Activated naive CD4-positive, alpha-beta T cell treated with anti-CD3 and anti-CD28 coated beads, Interleukin-2, amount 10 ng/mL, durations not matched to agents 7 days and 5 days (primary cell): ENCODE measurements at places on chromosomes 6 and 20.

DNA sequence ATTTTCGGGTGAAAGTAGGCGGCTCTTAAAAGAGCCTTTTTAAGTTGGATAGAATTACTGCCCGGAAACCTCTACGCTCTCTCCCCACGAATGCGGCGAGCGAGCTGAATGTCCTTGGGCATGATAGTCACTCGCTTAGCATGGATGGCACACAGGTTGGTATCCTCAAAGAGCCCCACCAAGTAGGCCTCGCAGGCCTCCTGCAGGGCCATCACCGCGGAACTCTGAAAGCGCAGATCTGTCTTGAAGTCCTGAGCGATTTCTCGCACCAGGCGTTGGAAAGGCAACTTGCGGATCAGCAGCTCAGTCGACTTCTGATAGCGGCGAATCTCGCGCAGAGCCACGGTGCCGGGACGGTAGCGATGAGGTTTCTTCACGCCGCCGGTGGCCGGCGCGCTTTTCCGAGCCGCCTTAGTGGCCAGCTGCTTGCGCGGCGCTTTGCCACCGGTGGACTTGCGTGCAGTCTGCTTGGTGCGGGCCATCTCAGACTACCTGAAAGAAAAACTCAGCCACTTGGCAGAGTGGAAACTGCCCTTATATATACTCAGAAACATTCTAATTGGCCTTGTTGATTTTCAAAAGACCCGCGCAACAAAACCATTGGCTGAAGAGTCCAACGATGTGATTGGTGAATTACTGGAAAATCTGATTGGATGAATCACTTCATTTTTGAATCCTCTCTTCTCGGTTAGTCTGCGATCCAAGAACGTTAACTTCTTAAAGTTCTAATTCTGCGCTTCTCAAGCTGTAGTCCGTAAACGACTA is 93.9 kb upstream of the BTN3A2 start:
- DNase-seq: peak; percentile 86

GRCh38 chr20:325889-326644 is 715 bp downstream of the SOX12 start:
- DNase-seq: peak; percentile 66

DNA sequence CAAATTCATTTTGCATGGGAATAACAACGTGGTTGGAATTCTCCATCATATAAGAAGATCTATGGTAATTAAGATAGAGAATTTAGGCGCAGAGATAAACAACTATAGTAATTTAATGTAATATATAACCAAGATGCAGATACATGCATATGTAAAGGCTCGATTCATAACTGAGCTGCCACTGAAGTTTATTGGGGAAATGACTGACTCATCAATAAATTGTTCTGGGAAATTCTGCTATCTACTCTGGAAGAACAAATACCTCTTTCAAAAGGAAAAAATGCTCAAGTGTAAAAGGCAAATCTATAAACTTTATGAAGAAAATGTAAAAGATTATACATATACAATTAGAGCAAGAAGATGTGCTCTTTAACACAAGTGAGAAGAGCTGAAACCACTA is 596.4 kb downstream of the MMUT start:
- no peak for DNase-seq

DNA sequence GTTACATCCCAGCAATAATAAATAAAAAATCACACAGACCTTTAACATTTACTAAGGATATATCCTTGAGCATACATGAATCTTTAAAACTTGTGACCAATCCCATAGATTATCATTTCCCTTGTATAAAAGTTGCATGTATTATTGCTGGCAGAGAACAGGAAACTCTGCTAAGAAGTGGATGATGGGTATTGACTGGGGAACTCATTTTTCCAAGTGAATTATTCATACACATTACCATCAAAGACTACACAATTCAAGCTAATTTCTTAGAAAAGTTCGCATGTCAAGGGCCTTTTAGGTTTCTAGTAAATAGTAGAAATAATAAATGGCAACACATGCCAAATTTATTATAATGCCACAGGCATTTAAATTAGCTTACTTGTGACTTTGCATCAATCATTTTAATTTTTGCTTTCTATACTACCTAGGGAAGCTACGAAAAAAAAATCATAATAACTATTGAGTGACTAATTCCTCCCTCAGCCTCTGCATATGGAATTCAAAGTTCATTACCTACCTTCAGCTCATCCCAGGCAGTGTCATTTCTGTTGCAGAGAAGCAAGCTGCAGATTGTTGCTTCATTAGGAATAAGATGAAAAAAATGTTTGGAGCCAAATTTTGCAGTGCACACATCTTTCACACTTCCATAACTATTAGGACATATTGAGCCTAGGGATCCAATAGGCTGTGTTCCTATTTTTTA is 25.8 kb downstream of the MKKS start:
- DNase-seq: no peak

- no peak for DNase-seq
Measured at GRCh38 chr6:168284187-168284586, 35.4 kb downstream of the DACT2 start.

GRCh38 chr20:53872561-53873229 is 197.7 kb downstream of the BCAS1 start:
- peak; percentile 72 for DNase-seq

GRCh38 chr6:29797135-29797534 is 30.5 kb upstream of the HLA-G start:
- no peak for DNase-seq

- DNase-seq: no peak
Measured at GRCh38 chr6:125228981-125229479, 72.7 kb downstream of the HDDC2 start.

GRCh38 chr6:132511210-132511830 is 1.6 kb downstream of the STX7 start:
- no peak for DNase-seq

DNA sequence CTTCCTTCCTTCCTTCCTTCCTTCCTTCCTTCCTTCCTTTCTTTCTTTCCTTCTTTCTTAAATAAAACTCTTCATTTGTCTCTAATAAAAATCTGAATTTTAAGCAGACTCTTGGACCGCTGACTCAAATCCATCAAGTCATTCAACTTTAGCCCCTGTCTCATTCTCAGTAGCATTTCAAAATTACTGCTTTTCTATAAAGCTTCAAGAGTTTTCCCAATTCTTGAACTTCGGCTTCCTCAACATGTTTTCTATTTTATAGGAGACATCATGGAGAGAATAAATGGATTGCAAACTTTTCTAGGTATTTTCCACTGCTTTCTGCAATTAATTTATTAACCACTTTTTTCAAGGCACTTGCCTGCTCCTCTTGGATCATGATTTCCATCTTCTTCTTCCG is 497.1 kb upstream of the GJE1 start:
- no peak for DNase-seq

- DNase-seq: no peak
Measured at GRCh38 chr6:141925001-141925400, 207.7 kb upstream of the GJE1 start.

GRCh38 chr20:63507083-63507743 is 8.3 kb upstream of the EEF1A2 start:
- DNase-seq: no peak

DNA sequence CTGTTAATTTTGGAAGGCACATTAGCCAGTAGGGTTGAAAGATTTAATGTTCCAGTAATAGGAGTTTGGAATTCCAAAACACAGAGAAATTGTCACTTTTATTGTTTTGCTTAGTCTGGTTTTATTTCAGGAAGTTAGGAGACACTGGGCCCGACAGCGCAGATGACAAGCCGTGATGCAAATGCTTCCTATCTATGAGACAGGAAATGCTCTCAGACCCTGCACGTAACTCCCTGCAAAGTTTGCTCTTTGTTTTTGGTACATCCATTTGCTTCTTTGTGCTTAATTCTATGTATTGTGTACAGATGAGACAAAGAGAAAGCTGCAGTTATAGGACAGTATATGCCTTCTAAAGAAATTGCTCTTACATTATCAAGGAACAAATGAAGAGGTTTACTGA is 201.6 kb upstream of the SGK1 start:
- peak; percentile 68 for DNase-seq

DNA sequence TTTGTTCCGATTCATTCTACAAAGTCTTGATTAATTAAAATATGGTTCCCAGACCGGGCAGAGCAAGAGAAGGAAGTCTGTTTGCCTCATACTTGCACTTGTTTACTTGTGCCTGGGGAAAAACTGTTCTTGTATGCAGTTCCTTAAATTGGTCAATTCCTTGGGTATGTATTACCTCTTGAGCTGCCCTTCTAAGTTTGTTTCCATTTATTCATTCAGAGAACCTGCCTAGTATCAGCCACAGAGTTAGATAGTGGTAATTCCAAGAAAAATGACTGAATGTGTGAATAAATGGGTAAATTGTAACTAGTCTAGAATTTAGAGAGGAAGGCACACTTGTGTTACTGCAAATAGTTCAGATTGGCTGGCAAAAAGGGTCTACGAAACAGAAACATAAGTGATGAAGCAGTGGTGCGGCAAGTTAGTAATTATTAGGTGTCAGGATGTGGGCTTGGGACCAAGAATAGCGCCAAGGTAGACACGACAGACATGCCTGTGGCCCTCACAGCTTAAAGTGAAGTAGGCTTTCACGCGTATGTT is 525 bp upstream of the MAK start:
- DNase-seq: no peak

GRCh38 chr6:49668083-49668511 is 31.5 kb upstream of the RHAG start:
- DNase-seq: no peak

DNA sequence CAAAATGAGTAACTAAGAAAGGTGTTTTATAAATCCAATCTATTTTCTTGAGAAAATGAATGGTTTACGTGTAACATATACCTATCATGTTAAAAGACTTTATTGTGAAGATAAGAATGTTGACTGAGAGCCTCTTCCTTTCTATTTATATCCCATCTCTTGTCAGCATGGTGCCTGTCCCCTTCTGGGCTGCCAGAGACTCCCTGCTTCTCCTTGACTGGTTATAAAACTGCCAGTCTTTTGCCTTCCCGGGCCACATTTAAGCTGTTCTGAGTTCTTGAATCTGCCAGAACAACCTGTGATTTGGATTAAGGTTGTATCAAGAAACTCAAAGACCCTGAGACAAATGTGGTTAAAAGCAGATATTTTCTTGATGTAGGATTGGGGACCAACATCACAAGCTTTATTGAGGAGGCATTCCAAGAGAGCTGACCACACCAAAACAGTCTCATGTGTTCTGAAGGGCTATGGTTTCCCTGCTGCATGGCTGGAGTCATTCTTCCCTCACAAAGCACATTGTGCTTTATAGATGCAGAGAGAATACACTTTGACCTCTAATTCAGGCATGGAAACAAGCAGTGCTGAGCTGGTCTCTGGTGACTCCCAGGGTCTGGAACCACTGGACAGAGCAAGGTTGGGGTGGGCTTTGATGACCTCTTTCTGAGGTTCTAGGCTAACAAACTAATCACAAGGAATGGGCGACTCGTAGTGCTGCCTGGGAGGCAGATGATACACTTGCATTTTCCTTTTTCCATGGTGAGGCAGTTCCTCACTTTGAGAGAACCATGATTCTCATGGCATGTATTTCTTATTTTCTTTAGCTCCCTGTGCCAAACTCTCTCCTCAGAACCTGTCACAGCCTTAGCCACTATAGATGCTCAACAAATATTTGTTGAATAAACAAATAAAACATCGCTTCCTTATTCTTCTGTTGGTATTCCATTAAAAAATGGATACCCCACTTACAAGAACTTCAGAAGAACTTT is 205.0 kb upstream of the PREP start:
- no peak for DNase-seq

DNA sequence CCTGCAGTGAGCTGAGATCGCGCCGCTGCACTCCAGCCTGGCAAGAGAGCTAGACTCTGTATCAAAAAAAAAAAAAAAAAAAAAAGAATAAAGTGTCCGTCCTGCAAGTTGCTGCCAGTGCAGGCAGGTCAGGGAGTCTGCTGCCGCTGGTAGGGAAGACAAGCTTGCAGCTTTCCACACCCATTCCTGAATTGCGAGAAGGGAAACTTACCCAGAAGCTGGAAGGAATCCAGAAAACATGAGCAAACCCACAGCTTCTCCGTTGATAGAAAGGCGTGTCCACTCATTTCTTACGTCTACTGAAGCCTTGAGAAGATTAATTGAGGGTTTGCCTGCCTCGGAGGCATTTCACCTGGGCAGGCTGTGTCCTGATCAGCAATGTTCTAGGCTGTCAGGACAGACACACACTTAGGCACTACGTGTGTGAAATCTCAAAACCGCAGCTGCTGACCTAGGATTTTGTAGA is 61.6 kb upstream of the DSP start:
- no peak for DNase-seq

DNA sequence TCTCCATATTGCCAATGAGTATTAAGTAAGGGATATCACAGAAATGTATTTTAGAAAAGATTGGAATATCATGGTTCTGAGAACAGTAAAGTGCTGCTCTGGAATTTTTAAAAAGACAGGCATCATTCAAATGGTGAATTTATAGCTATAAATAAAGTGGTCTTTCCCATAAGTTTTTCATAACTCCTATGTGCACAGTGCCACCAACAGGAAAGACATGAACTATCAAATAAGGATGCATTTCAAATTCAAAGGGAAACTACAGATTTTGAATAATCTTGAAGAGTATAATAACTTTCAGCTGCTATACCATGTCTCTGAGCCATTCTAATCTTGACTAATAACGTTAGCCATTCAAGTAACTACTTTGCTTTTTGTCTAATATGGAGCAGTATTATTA is 456.8 kb upstream of the GJE1 start:
- no peak for DNase-seq

DNA sequence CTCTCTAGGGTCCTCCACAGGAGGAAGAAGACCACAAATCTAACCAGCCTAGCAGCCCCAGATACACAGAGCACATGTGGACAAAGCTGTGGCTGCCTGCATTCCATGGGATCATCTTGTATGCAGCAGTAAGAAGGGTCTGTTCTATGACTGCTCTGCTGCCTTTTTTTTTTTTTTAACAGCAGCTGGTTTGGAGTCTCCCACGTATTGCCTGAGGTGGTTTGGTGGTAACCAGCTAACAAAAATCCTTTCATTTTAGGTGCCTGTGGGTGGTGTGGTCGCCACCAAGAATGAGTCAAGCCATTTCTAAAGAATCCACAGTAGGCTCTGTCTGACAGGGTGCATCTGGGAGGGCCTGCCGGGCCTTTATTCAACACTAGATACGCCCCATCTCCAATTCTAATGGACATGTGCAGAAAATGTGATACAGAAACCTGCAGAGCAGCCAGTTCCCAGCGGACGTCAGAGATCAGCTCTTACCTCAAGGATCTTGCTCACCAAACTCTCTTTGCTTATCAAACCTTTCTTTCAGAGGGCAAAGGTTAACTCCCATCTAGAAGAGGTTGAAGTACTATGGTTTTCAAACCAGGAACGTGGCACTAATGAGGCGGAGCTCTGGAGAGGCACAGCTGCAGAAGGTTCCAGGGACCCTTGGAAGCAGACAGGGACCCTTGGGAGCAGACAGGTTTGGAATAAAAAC is 32.0 kb downstream of the GNAS-AS1 start:
- DNase-seq: peak; percentile 60

DNA sequence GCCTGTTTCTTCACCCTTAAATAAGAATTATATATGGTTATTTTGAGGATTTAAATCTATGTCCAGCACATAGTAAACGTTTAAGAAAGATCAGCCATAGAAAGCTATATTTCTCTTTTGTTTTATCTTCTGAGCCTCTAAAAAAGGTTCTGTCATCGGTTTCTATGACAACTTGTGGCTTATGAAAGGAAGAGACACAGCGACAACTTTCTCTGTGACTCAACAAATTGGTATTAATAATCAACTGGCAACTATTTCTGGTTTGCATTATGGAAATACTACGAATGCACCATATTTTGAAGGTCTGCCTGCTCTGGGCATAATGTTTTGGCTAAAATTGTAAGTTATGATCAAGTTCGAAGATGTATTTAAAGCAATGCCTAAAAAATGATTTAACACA is 751.0 kb downstream of the CD109 start:
- no peak for DNase-seq
